CD4-positive, alpha-beta T cell treated with Interleukin-6 at 100 ng/mL for 8 hours (primary cell): ENCODE measurements at places on chromosomes 5 and 9.
A peak's percentile ranks its signal among the peaks of the same experiment; 100 is the strongest.

DNA sequence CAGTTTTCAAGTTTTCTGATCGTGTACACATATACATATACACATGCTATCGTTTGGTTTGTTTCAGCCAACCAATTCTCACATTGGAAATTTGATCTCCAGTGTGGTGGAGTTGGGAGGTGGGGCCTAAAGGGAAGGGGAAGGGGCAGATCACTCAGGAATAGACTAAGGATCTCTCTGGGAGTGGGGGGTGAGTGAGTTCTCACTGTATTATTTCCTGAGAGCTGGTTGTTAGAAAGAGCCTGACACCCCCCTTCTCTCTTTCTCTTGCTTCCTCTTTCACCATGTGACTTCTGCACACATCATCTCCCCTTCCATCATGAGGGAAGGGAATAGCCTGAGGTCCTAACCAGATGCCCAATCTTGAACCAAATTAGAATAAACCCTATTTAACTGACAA lies 551.7 kb downstream of the MAT2B start:
- DNase-seq = no peak

DNA sequence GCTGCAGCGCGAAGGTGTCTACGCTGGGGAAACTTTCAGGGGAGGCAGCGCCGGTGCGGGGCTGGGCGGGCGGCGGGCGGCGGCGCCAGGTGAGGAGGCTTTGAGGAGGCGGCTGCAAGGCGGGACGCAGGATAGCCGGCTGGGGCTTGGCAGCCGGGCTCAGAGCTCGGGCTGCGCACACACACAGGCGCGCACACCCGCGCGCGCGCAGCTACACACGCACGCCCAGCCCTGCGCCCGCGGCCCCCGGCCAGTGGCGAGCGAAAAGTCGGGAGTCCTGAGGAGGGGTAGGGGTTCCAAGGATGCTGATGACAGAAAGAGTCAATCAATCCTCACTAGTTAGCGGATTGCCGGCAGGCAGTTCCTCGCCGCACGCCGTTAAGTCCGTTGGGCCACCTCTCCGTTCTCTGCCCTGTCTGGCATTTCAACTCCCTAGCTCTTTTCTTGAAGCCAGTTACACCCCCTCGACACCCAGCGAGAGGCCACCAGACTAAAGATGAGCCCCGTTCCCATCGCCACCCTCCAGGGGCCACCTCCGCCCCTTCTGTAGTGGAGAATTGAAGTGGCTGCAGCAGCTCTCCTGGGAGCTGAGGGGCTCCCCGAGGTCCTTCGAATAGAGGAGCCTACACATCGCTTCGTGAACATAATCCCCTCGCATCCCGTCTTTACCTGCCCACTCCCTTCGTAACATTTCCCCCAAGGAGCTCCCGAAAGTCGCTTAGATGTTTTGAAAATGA lies 1640.3 kb upstream of the C9orf72 start:
- no peak for DNase-seq

- DNase-seq = no peak
Measured at GRCh38 chr5:180908998-180909731, 10.2 kb downstream of the BTNL8 start.

DNA sequence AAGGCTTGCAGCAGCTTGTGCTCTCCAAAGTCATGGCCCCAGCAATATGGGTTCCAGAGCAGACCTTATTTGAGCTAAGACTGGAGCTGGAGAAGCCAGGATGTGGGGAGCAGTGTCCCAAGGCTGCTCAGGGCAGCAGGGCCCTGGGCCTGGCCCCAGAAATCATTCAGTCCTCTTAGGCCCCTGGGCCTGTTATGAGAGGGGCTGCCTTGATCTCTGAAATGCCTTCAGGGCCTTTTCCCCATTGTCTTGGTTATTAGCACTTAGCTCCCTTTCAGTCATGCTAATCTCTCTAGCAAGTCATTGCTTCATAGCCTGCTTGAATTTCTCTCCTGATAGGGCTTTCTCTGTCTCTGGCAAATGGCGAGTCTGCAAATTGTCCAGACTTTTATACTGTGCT lies 9.1 kb downstream of the CATSPER3 start:
- no peak for DNase-seq

DNA sequence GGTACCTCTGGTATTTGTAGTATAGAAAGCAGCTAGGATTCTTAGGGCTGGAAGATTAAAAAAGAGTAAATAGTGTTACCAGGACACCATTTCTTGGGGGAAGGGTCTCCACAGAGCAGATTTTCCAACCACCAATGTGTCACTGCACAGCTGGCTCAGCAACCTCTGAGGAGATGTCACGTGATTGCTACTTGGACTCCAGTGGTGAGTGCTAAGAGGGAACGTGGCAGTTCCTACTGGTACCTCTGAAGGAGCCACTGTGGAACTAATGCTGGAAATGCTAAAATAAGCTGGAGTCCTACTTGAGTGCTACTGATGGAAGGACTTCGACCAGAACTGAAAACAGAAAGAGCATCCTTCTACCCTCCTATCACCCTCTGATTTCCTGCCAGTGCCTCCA lies 36.1 kb upstream of the SPDL1 start:
- DNase-seq = no peak

GRCh38 chr9:4366591-4367330 lies 66.9 kb upstream of the GLIS3 start:
- peak; percentile 11 for DNase-seq

- no peak for DNase-seq
Measured at GRCh38 chr5:147061431-147061830, 173.4 kb upstream of the STK32A start.

- DNase-seq = peak; percentile 75
Measured at GRCh38 chr9:120925535-120926396, 830 bp downstream of the TRAF1 start.

GRCh38 chr9:103709366-103709765 lies 384.7 kb upstream of the SMC2 start:
- DNase-seq = no peak

GRCh38 chr9:132230605-132231004 lies 68.7 kb downstream of the NTNG2 start:
- no peak for DNase-seq

DNA sequence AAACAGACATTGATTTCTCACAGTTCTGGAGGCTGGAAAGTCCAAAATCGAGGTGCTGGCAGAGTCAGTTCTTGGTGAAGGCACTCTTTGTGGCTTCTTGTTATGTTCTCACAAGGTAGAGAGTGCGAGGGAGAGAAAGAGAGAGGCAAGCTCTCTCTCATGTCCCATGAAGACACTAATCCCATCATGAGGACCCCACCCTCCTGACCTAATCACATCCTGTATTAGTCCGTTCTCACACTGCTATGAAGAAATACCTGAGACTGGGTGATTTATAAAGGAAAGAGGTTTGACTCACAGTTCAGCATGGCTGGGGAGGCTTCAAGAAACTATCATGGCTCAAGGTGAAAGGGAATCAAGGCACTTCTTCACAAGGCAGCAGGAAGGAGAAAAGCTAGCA lies 5.7 kb upstream of the AMACR start:
- no peak for DNase-seq

DNA sequence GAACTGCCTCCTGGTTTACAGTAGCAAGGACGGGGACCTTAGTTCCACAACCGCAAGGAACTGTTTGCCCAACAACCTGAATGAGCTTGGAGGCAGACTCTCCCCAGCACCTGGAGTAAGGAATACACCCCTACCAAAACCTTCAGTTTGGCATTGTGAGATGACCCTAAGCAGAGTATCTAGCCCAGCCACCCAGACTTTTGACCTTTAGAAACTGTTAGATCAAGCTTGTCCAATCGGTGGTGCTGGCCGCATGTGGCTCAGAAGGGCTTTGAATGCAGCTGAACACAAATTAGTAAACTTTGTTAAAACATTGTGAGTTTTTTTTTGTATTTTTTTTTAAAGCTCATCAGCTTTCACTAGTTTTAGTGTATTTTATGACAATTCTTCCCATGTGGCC lies 86.9 kb upstream of the C9orf72 start:
- DNase-seq = no peak

- DNase-seq = no peak
Measured at GRCh38 chr5:66002415-66002814, 76.0 kb downstream of the ERBIN start.
